ENCODE measurements at places on chromosomes 16 and 17.

GRCh38 chr17:56983366-56983765 lies 5.4 kb downstream of the SCPEP1 start:
- no peak for DNase-seq

DNA sequence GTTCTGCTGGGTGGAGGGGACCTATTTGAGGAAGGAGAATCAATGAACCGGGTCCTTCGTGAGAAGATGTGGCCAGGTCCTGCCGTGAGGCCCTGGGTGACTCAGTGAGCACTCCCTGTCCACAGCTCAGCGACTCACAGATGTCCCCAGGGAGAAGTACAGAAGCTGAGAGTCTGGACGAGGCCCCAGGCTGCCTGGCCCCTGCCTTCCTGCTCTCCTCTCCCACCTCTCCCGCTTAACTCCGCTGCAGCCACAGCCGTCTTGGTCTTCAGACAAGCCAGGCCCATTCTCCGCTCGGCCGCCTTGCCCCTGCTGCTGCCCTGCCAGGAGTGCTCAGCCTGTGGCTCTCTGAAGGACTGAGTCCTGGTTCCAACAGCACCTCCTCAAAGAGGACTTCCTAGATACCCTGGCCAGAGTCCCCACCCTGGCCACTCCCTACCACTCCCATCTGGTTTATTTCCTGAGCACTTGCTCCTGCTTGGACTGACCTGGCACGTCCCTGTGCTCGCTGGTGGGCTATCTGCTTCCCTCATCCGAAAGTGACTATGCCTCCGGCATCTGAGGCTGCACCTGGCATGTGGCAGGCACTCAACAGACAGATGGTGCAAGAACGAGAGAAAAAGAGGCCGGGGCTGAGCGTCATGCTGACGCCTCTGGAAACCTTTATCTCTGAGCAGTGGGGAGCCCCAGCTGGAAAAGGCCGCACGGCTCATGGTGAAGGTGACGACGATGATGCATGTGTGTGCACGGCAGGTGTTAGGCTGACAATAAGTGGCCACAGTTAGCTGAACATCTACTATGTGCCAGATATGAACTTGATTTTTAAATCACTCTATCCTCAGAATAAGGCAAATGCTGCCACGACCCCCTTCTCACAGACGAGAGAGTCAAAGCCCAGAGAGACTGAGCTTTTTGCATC lies 9.2 kb upstream of the TNFRSF13B start:
- no peak for DNase-seq

DNA sequence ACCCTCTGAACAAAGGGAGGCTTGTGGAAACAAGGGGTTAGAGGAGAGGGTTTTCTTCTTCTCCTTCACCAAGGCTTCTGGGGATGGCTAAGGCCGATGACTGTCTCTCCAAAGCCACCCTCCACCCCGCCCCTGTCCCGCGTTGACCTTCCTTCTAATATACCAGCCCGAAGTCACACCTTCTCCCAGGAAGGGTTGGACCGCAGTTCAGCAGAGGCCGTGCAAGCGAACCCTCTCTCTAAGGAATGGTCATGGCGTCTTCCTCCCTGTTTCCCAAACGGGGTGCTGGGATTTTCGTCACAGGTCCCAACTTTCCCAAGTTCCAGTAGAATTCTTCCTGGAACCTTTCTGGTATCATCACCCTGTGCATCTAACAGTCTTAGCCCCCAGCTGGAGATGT lies 49.4 kb downstream of the FZD2 start:
- no peak for DNase-seq

DNA sequence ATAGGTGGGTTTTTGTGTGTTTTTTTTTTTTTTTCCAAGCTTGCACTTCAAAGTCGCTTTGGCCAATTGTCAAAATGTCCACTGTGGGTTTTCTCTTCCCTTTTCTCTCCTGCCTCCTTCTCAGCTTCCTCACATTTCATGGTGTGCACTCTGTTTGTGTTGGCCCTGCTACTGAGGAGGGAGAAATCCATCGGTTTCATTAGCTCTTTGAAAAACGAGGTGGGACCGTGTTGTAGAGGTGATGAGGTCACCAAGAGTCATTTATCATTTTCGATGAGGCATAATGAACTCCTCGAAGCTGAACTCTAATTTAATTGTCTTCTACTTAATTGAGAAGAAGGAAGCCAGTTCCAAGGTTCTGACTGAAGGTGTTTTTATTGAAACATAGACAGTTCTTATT lies 174.4 kb upstream of the TOX3 start:
- no peak for DNase-seq

GRCh38 chr17:19650826-19651225 lies 2.3 kb downstream of the ALDH3A2 start:
- DNase-seq: no peak

GRCh38 chr16:10812312-10813098 lies 6.1 kb downstream of the TVP23A start:
- DNase-seq: no peak

GRCh38 chr17:64037802-64038201 lies 17.4 kb upstream of the ICAM2 start:
- DNase-seq: no peak

GRCh38 chr17:35616536-35616935 lies 29.4 kb downstream of the AP2B1 start:
- DNase-seq: no peak

Measured in HuH-7.5 (cell line).